CD4-positive, alpha-beta T cell treated with Interleukin-6 at 100 ng/mL for 8 hours (primary cell): ENCODE measurements at places on chromosomes 3 and 15.
A peak's percentile ranks its signal among the peaks of the same experiment; 100 is the strongest.

- no peak for DNase-seq
Observed at GRCh38 chr3:197406266-197406665, 107.9 kb upstream of the DLG1 start.

GRCh38 chr3:16496408-16497222 is 16.9 kb downstream of the RFTN1 start:
- DNase-seq: no peak

- no peak for DNase-seq
Observed at GRCh38 chr3:151225040-151225975, 22.3 kb upstream of the GPR171 start.

DNA sequence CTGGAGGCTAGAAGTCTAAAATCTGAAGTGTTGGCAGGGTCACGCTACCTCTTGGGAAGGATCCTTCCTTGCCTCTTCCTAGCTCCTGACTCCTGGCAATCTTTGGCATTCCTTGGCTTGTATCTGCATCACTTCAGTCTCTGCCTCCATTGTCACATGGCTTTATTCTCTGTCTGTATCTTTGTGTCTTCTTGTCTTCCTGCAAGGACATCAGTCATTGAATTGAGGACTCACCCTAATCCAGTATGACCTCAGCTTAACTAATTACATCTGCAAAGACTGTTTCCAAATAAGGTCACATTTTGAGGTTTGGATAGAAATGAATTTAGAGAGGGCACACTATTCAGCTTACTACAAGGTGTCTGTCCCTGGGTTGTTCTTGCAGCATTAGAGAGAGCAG is 31.1 kb upstream of the UTS2B start:
- no peak for DNase-seq

GRCh38 chr3:167066977-167067786 is 312.9 kb downstream of the ZBBX start:
- no peak for DNase-seq

DNA sequence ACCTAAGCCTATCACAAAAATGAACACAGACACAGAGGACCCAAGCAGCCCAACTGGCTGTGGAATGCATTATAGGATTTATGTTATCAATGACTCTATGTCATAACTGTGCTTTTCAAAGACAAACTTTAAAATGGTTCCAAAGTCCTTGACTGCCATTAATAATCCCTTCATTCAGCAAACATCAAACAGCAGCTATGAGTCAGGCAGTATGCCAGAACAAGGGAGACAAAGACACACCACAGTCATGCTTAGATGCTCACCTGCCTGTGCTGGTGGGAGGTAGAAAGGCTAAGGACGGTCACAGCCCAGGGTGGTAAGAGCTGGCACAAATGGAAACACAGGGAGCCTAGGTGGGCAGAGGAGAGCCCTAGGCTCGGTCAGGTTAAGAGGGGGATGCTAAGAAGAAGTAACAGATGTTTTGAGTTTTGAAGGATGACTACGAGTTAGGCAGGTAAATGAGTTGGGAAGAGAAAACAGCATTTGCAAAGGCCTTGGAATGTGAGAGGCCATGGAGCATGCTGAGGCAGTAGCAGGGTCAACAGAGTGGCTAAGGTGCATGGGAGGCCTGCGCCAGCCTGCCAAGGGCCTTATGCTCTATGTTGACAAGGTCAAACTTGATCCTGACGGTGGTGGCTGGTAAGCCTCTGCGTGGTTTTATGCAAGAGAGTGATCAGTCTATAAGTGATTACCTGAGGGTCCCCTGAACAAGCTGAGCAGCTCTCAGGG is 23.0 kb downstream of the NMNAT3 start:
- DNase-seq: no peak

DNA sequence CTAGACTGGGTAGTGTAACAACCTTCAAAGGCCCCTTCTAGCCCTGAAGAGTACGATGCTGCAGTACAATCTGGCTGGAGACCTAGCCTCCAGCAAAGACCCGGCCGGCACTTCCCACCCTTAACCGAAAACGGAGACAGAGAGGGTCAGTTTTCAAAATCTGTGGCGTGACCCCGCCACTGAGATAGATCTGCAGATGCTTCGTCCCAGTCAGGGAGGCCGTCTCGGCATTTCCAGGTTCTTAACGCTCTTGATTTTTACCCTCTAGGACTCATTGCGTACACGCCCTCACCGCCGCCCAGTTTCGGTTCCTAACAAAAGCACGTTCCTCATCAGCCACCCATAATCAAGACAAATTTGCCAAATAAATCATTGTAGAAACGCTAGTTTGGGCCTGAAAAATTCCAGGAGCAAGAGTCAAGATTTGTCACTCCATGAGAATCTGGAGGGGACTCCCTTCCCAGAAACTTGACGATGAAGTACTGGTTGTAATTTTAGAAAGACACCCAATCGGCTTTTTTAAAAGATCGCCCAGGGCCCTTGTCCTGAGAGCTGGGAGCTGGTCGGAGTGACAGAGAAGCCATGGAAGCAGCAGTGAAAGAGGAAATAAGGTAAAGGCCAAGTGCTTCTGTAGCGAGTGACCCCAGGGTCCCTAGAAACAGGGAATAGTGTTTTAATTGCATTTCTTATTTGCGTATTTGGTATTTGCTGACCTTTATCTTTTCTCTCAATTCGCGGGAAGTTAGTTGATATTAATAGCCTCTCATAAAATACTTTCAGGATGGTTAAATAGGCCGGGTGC is 868 bp upstream of the TMEM87A start:
- DNase-seq: peak; percentile 52

- DNase-seq: no peak
Observed at GRCh38 chr3:123098426-123099330, 31.9 kb downstream of the PDIA5 start.

DNA sequence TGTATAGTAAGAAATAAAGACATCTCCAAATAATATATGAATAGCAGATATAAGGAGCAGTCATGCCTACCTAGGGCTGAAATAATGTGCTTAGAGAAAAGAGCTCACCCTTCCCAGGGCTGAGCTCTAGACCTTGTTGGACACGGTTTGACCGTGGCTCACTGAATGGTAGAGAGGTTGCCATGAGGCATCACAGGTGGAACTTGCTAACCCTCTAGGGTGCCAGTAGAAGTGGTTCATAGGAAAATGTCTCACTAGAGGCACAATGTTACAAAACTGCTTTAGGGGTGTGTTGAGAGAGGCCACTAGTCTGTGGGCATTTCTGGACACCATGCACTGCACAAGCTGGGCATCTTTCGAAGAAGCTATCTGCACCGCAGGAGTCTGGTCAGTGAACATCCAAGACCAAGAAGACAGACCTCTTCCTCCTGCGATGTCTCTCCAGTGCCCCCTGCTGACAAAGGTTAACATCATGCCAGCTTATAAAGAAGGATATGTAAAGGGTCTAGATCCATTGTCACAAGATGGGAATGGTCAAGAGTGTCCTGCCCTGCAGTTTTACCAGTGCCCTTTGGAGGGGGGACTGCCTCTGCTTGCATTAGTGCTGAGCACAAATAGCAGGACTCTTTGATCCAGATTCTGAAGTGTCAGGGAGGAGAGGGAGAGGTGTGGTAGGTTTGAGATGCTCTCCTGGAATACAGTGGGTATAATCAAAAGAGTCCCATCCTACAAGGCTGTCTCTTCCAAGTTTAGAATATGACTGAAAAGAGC is 266.8 kb downstream of the ZNF385D start:
- DNase-seq: no peak

DNA sequence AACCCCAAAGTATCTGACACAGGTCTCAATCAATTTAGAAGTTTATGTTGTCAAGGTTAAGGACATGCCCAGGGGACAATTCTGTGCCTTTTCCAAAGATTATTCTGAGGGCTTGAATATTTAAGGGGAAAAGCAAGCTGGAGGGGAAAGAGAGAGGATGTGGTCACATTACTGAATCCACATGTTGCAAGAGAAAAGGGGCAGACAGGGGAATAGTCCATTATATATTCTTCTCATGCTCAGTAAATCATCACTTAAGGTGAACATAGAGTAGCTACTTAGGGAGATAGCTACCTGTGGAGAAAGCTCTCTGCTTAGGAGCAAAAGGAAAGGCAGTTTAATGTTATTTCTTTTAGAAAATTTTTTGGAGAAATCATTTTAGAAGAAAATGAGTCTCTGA is 751.6 kb downstream of the SI start:
- DNase-seq: no peak

GRCh38 chr3:152389316-152389934 is 120.7 kb downstream of the MBNL1 start:
- no peak for DNase-seq

DNA sequence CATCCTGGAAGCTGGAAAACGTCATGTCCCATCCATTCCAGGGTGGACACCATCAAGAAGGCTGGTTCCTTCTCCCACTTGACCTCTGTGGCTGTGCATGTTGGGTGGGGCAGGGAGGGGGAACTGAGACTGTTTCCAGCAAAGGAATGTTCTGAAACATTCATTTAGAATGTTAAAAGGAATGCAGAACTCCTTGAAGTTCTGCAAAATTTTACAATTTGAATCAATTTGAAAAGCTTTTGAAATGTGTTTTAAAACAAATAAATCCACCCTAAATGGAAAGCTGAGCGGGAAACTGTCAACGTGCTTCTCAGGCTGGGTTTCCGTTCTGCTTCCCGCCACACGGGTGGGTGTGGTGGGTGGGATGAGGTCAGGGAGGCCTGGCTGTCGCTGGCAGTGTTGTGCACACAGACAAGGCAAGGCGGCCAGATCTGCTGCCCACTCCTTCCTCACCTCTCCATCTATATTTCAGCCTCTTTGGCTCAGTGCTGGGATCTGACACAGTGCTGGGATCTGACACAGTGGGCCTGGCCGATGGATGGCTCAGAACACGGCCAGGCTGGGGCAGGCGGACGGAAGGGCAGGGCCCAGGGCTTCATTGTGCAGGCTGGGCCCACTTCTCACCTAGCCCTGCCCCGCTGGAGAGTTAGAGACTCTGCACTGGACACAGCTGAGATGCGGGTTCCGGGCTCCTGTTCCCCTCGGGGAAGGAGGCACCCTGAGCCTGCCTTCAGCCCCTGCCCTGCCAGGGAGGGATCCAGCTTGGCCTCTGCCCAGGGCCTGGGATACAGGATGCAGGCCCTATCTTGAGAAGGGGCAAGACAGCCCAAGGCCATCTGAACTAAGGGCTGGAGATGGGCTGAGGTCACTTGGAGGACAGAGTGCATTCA is 110.4 kb downstream of the TMEM266 start:
- no peak for DNase-seq

- no peak for DNase-seq
Observed at GRCh38 chr15:56693761-56694160, 39.5 kb downstream of the ZNF280D start.

- no peak for DNase-seq
Observed at GRCh38 chr3:135034891-135035440, 239.9 kb downstream of the EPHB1 start.

- DNase-seq: no peak
Observed at GRCh38 chr3:113097960-113098447, 107.2 kb downstream of the GTPBP8 start.

GRCh38 chr3:49199900-49200281 is 28.5 kb downstream of the KLHDC8B start:
- DNase-seq: no peak

GRCh38 chr3:172102123-172102882 is 62.9 kb downstream of the FNDC3B start:
- peak; percentile 56 for DNase-seq

DNA sequence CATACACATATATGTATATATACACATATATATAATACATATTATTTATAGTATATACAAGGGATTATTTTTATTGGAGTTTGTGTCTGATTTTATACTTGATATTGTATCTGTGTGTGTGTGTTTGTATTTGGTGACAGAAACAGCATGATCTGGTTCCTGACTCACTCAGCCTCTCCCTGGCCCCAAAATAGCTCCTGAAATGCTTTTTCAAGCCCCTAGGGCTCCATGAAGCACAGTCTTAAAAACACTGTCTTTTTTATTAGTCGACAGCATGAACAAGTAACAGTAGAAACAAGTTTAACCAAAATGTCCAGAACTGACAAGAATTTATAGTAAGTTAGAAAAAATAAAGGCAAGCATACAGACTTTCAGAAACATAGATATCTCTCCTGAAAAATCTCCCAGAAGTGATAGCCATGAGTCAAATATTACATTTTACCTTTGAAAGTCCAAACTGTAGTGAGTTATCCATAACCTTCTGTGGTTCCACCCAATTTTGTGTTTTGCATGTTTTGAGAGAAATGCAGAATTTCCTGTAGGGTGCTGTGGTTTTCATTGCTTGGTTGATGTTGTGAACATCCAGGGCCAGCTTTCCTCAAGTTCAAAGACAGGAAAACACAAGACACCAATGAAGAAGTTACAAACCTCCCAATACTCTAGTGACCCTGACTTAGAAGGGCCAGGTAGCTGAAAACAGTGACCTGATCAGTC is 98.5 kb upstream of the CCDC80 start:
- peak; percentile 22 for DNase-seq

GRCh38 chr3:53780806-53781205 is 65.4 kb downstream of the CHDH start:
- no peak for DNase-seq

- DNase-seq: no peak
Observed at GRCh38 chr3:90010341-90010740, 902.9 kb downstream of the EPHA3 start.

- DNase-seq: no peak
Observed at GRCh38 chr15:52503788-52504496, 24.7 kb downstream of the MYO5A start.

GRCh38 chr15:90895571-90896117 is 7.5 kb upstream of the MAN2A2 start:
- DNase-seq: no peak

DNA sequence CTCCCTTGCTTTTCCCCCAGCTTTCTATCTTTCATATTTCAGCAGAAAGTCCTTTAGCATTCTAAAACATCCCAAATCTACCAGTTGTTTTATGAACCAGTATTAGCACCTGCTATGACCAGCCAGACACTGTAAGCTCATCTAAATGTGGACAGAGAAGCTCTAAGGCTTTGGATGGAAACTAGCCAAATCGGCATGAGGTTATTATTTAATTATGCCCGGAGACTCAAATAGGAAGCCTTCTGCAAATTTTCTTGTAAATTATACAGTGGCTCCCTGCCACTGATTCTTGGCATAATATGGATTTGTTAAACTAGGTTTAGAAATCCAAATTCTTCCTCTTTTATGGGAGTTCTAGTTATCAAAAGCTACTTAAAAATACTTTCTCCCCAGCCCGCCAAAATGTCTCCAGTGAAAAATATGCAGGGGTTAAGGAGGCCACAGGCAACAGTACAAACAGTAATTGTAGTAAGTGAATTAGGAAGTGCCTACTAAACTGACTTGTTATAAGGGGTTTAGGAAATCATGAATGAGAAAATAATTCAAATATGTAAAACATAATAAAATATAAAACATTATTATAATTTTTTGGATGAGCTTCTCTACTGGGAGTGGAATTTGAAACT is 15.4 kb downstream of the MYH15 start:
- no peak for DNase-seq

GRCh38 chr15:48667701-48668100 is 22.2 kb upstream of the FBN1 start:
- no peak for DNase-seq

DNA sequence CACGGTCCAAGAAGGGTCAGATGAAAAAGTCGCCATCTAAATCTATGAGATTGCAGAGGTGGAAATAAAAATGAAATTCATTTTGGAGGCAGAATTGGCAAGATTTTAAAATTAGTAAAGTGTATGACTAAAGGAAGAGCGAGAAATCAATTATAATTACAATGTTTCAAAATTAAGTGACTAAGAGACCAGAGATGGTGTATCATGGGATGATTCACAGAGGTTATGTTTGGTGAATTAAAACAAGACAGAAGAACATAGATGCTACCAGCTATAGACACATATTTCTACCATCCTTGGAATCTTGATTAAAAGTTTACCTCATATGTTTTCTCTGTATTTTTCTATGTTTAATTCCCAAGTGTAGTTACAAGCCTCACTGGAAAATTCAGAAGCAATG is 308.9 kb upstream of the DNAJC19 start:
- no peak for DNase-seq
